ENCODE measurements at places on chromosomes 16 and 17.
A peak's percentile ranks its signal among the peaks of the same experiment; 100 is the strongest.

- peak; percentile 30 for DNase-seq
Measured at GRCh38 chr17:44628243-44629188, 27.8 kb upstream of the MEIOC start.

DNA sequence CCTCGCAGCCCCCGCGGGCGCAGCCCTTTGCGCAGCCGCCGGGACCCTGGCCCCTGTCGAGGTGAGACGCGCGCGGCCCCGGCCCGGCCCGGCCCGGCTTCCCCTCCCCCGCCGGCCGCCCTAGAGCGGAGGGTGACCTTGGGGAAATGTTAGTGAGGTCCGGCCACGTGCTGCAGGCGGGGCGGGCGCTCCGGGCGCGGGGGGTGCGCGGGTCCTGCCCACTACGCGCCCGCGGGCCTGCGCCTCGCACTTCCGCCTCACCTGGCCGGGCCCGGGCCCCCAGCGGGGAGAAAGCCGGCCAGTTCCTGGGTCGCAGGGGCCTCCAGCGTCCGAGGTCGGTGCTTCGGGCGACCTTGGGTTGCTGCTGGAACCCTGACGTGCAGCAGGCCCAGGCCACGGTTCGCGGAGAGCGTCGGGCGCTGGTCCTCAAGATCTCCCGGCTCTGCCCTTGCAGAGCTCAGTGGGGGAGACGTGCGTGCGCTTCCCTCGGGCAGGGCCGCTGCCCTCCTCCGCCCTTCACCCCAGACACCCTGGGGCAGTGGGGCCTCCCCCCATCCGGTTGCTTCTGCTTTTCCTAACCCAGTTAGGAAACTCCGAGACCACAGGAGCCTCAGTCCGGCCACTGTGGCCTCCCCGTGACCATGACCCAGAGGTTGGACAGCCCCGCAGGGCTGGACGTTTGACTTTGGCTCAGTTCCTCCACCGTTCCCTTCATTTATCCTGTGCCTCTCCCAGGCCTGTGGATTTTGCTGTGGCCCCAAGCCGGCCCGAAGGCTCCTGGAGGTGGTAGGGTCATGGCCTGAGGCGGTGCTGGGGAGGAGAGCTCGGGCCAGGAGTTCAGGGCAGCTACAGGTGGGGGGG, 791 bp downstream of the MCRIP2 start:
- DNase-seq: no peak

GRCh38 chr17:61783556-61784304, 79.6 kb downstream of the BRIP1 start:
- no peak for DNase-seq

DNA sequence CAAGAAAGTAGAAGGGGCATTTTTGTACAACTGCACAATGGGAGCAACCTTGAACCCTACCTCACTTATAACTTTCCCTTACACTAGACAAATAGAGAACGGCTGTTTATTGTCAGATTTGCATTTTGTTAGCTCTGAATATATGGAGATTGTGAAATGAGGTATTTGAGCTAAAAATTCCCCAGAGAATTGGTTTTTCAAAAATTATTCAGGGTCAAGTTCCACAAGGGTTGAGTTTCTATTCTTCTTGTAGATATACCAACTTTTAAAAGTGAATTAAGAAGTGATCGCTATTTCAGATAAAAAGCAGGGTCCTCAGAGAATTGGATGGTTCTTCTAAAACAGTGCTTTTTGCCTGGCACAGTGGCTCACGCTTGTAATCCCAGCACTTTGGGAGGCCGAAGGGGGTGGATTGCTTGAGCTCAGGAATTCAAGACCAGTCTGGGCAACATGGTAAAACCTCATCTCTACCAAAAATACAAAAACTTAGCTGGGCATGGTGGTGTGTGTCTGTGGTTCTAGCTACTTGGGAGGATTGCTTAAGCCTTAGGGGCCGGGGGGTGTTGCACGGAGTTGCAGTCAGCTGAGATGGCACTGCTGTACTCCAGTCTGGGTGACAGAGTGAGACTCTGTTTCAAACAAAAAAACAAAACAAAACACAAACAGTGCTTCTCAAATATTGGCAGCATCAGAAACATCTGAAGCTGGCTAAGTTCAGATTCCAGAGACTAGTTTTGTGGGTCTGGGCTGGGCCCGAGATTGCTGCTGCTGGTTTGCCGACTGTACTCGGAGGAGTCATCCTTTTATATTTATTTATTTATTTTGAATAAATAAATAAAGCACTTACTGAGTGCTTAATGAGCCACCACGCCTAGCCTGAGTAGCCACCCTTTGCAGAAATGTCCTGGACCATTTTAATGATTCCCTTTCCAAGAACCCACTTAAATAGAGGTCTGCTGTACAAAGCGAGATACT, 50.9 kb downstream of the PECAM1 start:
- no peak for DNase-seq

DNA sequence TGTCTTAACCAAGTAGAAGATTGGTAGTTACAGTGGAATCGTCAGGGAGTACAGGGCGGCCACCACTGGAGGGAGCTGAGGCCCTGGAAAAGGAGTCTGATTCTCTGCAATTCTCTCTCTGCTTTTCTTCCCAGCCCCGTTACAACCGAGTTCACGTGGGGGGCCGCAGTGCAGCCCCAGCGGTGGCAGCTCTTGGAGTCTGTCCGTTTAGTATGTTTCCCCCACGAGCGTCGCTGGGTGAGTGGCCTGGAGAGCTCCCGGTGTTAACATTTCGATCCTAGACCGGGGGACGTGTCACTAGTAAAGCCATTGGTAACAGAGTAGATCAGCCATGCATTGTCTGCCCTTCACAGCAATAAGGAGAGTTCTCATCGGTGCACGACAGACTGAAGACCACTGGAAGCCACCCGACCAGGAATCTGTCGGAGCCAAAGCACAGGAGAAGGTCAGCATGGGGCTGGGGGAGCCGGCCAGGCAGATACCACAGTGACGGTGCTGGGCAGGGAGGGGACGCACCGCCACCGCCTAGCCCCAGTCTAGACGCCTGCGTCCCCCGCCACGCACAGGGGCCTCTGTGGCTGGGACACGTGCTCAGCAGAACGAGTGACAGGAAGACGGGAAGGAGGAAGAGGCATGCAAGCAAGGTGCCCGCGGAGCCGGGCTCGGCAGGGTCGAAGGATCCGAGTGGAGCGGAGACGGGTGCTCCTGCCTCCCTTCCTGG, 15.7 kb downstream of the SLC16A3 start:
- DNase-seq: no peak

GRCh38 chr16:65698791-65699321, 577.0 kb upstream of the CDH11 start:
- DNase-seq: no peak

DNA sequence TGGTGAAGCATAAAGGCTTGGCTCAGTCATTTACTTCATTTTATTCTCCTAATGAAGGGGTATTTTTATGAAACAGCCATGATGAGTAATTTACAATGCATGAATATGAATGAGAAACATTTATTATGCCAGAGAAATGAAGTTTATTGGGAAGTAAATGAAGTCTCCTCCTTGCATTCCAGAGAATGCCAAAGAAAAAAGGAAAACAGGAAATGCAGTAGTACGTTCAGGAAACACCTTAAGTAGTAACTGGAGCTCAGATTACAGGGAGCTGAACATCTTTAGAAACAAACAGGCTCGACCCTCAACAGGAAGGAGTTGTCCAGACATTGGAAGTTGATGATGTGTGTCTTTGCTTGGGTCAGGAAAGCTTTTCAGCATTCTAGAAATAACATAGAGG, 4.6 kb downstream of the KRT34 start:
- no peak for DNase-seq
